Dermis microvascular lymphatic vessel endothelial cell (primary cell): ENCODE measurements at places on chromosomes 6 and 20. TPM values are rescaled to one million over a fixed set of nuclear protein-coding genes. Genes with fewer than 3 reads are reported as not detected.

The NPBWR2 gene
- total RNA-seq, result not detected in 2 replicates

DNA sequence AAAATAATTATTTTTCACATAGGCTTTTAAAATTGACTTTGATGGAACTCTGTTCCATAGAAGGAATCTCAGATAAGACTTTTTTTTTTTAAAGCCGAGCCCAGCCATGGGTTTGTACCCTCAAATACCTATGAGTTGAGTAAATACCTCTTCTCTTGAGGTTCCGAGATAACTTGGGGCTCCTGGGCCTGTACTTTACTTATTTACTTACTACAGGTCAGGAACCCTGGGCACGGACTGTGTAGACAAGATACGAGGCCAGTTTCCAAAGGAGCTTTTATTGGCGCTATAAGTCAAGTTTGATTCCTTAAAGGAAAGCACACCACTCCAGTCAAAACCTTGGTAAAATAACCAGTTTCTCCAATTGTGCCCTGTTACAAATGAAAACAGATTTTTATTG lies 7.5 kb downstream of the AFG1L start:
- no peak for DNase-seq

- DNase-seq, result no peak
Measured at GRCh38 chr20:55893031-55893430, 112.3 kb downstream of the CBLN4 start.

DNA sequence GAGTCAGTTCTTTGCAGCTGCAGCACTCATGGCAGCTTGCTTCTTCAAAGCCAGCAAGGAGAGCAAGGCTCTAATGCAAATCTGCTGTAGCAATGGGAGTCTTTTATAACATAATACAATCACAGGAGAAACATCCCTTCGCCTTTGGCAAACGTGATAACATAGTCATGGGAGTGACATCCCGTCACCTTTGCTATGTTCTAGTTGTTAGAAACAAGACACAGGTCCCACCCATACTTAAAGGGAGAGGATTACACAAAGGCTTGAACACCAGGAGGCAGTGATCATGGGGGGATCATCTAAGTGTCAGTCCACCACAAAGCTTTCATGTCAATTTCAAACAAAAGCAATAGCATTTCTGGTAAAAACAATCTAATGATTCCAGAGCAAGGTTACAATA lies 40.1 kb upstream of the PHACTR2 start:
- DNase-seq, result no peak

GRCh38 chr20:9838378-9839295 lies at the start of gene PAK5:
PAK5 (minus strand) TSS chr20:9839076; CDS start chr20:9644328, 194,748 bp downstream.
- peak; percentile 23 for DNase-seq

GRCh38 chr6:113713665-113714064 lies 143.5 kb upstream of the MARCKS start:
- no peak for DNase-seq

DNA sequence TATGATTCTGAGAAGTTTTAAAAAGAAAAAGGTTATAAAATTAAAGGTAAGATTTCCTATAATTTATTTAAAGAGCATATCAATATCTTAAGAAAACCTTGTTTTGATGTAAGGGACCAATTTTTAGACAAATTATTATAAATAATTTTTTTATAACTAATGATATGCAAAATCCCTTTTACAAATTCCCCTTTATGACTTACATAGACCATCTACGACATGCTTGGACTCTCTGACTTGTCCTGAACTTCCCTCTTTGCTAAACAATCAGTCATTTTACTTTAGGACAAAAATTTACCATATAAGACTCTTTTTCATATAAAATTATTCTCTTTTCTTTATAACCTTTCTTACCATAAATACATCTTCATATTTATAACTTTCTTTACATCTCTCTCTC lies 15.3 kb upstream of the ANGPT4 start:
- no peak for DNase-seq

The EPPIN gene
- not detected in 2 replicates for total RNA-seq

DNA sequence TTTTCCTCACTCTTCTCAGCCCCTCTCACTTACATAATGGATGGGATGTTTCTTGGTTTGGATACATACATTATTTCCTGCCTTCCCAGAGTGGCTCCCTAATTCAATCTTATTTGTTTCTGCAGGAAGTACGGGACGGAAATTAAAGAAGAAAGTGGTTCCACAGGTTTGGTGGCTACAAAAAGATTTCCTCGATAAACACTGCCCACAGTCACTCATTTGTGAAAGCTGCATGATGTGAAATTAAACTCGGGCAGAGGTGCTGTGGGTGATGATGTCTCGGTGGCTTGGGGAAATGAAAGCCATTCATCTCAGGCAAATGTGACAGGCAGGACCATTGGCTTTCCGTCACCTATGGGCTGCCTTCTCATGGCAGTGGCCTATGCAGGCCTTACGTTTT lies 119.5 kb upstream of the KCNG1 start:
- DNase-seq, result no peak
